A549 treated with CpdA at 1 μM for 4 hours (cell line): ENCODE measurements at places on chromosomes 3 and 15. TPM values are rescaled to one million over a fixed set of nuclear protein-coding genes. Genes with fewer than 3 reads are reported as not detected.

The GOLGA8M gene
- total RNA-seq, result not detected in 5 replicates

The H1-8 gene
- not detected in 5 replicates for total RNA-seq

The CPLX3 gene
- total RNA-seq, result not detected in 5 replicates

The SPINK8 gene
- not detected in 5 replicates for total RNA-seq

The SYNPR gene
- not detected in 5 replicates for total RNA-seq

The GTF2A2 gene
- total RNA-seq, result 152 to 203 TPM (median 187 TPM) in 5 replicates

The NKIRAS1 gene
- total RNA-seq, result 8.0 to 10.1 TPM (median 9.0 TPM) in 5 replicates

The MINAR1 gene
- total RNA-seq, result 0.52 to 0.67 TPM (median 0.57 TPM) in 5 replicates

The TXNRD3 gene
- total RNA-seq, result 5.0 to 8.7 TPM (median 6.9 TPM) in 5 replicates
